ENCODE measurements at places on chromosomes 1 and 21.

DNA sequence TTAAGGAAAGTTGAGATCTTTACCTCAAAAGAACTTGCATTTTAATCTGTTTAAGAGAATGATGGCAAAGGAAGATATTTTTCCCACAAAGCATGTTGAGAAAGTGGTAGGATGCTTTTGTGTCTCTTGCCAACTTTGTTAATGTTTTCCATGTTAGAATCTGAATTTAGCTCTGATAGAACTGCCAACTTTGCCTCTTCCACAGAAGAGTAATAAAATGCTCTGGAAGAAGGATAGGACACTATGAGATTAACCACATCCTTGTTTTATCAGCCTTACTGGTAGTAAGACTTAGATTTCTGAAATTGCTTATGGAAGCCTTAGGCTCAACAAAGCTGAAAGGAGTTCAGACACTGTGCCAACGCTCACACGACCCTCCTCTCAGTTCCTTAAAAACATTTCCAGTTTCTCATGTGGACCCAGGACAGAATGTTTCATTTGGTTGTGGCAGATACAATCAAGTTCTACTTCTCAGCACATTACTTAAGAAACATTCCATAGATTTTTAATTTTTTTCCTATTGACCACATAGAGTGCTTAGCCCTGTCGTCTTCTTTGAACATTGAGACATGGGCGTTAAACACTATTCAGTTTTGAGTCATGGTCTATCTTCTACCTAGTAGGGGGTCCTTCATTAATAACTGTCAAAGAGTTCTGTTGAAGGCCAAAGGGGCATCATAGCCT lies 59.0 kb downstream of the MTR start:
- no peak for DNase-seq

GRCh38 chr1:33762109-33762830 lies 101.6 kb upstream of the HMGB4 start:
- no peak for DNase-seq

GRCh38 chr1:231763456-231763855 lies 136.9 kb downstream of the DISC1 start:
- DNase-seq = no peak

DNA sequence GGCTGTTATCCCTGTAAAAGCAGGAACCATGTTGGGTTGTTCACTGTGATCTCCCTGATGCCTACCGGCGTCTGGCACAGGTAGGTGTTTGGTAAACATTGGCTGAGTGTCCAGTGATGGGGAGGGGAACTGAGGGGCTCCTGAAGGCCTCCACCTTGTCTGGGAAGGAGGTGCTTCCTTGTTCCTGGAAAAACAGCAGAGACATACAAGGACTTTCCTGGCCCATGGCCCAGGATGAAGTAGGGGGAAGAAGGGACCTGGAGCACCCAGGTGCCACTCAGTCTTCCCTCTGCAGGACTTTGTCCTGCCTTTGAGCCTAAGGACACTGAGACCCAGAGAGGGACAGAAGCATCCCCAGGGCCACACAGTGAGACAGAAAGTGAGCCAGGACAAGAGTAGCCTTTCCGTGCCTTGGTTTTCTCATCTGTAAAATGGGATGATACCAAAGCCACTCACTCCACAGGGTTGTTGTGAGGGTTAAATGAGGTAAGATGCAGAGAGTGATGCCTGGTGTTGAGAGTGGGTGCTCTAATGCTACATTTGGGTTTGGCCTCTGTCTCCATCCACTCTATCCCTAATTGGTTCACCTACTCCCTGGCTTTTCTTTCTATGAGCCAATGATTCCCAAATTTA lies 6.1 kb upstream of the HEYL start:
- DNase-seq = no peak

DNA sequence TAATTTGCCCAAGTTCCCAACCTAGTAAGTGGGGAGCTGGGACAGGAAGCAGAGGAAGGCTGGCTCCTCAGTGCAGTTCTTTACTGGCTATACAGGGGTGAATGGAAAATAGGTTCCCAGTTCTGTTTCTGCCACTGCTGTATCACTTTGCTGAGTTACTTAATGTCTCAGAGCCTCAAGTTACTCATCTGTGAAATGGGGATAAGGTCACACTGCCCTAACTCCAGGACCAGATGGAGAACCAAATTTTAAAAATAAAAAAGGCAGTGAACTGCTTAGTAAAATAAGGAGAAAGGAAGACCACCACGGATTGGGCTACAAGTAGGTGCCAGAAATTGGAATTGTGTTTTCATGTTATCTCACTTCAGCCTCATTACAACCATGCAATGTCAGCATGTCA lies 147.8 kb downstream of the OMA1 start:
- DNase-seq = no peak

GRCh38 chr1:44405798-44406736 lies 1.0 kb downstream of the RNF220 start:
- no peak for DNase-seq

DNA sequence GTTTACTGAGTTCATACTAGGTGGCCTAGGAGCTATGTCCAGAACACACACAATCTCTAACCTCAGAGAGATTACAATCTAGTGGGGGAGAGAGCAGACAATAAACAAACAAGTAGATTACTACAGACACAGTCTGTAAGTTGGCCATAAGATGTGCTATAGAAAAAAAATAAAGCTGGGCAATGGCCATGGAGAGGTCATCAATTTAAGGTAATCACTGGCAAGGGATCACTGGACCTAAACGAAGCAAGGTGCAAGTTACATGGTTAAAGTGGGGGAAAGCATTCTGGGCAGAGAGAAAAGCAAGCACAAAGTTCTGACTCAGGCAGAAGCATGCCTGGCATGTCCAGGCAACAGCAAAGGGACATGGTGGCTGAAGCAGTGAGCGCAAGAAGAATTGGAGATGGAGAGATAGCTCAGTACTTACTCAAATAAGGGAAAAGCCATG lies 147.0 kb downstream of the RERE start:
- no peak for DNase-seq

DNA sequence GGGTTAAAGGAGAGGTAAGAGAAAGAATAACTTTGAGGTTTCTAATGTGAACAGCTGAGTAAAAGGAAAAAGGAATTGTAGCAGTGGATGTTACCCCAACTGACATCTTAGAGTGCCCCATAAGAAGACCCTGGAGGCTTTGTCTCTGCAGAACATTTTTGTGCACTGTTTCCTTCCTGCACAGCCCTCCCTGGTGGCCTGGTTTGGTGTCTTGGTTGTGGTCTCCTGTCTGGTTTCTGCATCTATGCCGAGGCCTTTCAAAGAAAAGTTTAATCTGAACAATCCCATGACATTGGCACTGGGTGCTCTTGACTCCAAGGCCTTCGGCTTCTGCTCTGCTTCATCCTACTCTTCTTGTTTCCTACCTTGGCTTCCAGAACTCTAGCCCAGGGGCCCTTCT lies 57.8 kb downstream of the RHOU start:
- no peak for DNase-seq

GRCh38 chr1:228071839-228072657 lies 10.5 kb upstream of the ARF1 start:
- DNase-seq = no peak

DNA sequence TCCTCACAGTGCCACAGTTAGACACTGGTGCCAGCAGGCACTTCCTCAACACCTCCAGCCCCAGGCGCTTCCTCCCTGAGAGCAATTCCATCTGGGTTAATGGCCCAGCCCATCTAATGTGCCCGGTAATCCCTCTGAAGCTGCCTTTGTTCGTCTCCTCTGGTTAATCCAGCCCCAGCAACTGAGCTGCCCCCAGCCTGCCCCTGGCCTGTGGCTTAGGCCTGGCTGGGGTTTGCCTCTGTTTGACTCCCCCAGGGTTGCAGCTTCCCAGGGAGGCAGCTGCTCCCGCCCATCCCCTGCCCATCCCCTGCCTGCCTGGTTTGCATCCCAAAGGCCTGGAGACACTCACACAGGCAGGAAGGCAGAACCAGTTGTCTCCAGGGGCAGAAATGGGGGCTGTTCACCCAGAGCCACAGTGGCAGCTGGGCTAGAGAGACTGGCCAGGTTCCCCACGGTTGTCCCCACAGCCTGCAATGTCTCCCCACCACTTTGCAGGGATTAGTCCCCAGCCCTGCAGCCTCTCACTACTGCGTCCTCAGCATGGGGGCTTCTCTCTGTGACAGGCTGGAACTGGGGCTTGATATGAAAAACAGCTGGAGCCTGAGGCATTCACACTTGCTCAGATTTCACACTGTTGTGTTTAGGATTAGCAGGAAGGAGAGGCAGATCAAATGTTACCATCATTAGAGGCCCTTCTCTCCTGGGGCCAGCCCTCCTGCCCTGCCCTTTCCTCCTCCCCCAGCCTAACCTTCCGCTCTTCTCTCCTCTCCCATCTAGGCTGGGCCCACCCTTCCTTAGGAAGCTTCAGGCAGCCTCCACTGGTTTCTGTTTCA lies 120.2 kb downstream of the TLR5 start:
- DNase-seq = no peak

DNA sequence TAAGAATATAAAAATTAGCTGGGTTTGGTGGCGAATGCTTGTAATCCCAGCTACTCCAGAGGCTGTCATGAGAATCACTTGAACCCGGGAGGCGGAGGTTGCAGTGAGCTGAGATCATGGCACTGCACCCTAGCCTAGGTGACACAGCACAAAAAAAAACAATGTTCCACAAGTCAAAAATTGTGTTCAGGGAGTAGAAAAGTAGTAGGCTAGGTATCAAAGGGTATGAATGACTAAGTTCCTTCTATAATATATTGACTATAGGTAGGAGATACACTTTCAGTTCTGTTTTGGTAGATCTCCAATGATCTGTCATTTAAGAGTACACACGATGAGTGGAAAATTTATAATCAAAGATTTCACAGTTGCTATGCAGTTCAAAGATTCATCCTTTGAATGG lies 16.7 kb downstream of the USP48 start:
- DNase-seq = no peak

- DNase-seq = no peak
These were observed 67.0 kb downstream of the XCL2 start for GRCh38 chr1:168476588-168477385.

- no peak for DNase-seq
These were observed 17.4 kb downstream of the TCEA3 start for GRCh38 chr1:23407016-23407630.

- no peak for DNase-seq
These were observed 36.2 kb upstream of the LYST start for GRCh38 chr1:235902677-235903542.

- DNase-seq = no peak
These were observed 31.3 kb downstream of the SMAP2 start for GRCh38 chr1:40404670-40405462.

DNA sequence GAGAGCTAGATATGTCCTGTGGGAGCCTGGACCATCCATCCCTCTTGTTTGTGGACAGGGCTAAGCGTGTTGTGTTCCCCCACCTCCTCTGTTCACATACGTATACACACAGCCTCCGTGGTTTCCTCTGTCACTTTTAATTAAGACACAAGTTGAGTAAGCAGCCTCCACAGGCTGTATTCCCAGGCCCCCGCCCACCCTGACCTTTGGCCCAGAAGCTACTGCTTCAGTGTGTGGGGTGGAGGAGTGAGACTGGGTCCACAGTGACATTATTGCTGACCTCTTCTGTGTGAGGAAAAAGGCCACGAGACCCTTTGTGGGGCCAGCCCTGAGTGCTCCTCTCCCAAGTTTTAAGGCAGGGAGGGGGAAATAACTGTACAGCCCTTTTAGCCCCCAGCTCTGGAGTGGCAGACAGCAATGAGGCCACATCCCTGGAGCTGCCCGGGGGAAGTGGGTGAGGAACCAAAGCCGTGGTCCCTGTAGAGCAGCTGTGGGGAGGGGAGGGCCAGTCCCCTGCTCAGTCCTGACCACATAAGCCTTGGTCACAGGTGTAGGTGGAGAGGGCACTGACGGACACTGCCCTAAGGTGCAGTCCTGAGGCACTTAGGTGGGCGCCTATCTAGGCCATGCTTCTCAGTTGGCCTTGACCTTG lies 4.4 kb downstream of the ELOVL1 start:
- no peak for DNase-seq

GRCh38 chr21:28608646-28609045 lies 384.0 kb downstream of the LTN1 start:
- no peak for DNase-seq

- DNase-seq = no peak
These were observed 103.2 kb upstream of the RALGPS2 start for GRCh38 chr1:178621822-178622221.

DNA sequence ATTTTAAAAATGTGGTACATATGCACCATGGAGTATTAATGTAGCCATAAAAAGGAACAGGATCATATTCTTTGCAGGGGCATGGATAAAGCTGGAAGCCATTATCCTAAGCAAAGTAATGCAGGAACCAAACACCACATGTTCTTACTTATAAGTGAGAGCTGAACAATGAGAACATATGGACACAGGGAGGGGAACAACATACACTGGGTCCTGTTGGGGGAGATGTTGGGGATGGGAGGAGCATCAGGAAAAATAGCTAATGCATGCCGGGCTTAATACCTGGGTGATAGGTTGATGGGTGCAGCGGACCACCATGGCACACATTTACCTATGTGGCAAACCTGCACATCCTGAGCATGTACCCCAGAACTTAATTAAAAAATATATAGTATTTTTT lies 352.5 kb upstream of the KAZN start:
- DNase-seq = no peak

- no peak for DNase-seq
These were observed 1.4 kb downstream of the B3GALNT2 start for GRCh38 chr1:235502601-235503402.

DNA sequence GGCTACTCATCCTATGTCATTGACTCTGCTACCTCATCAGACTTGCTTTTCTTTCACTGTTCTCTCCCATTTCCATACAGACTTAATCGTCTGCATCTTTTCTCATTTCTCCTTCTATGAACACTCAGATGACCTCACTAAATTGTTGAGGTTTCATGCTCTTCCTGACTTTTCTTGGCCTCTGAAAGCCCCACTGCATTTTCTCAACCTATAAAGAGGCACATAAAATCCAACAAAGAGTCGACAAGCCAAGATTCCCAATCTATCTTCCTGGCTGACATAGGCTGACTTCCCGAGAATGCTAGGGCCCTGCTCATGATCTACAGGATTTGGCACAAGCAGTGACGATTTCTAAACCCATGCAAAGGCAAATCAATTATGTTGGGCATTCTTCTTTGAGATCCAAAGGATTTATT lies 280.8 kb upstream of the DPYD start:
- no peak for DNase-seq

DNA sequence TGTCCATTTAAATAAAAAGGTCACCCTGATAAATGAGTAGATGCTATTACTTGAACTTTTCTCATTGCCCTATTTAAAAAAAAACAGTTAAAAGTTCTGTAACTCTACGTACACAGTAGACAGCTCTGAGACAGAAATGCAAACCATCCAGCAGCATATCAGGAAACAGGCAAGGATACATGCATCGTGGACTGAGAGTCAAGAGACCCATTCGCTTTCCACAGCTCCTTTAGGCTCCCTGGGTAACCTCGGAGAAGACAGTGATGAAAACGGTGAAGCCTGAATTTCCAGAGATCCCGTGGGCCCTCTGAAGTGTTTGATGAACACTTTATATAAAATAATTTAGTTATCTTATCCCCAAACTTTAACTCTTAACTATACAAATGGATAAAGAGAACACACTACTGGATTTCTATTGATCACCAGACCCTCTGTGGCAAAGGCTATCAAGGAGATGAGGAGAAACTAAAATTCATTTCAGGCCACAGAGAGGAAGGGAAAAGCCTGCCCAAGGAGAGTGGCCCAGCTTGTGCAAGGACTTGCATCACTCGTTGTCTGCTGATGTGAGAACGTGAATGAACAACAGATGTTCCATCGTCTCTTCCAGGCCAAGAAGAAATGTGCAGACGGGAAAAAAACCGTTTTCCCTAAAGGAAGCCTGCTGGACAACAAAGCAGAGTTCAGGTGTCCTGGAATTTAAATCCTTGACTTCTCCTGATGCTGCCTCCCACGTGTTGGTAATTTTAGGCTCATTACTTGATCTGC lies 131.0 kb downstream of the TGFBR3 start:
- DNase-seq = no peak
